ENCODE measurements at places on chromosomes 2 and 18.

DNA sequence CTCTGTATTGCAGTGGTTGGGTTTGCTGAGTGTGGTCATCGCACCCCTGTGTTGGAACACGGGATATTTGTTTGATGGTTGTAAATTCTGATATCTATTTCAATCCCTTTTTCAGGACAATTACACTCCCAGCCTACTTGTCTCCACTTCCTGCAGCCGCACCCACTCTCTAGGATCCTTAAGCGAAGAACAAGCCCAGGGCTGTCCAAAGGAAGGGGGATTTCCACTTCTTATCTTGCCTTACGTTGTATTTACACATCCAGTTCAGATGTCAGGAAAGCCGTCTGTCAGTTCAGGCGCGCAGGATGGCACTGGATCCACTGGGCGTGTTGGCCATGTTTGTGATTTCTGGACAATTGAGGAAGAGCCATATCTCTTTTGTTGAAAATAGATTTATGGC, 834.5 kb upstream of the SALL3 start:
- DNase-seq: no peak

DNA sequence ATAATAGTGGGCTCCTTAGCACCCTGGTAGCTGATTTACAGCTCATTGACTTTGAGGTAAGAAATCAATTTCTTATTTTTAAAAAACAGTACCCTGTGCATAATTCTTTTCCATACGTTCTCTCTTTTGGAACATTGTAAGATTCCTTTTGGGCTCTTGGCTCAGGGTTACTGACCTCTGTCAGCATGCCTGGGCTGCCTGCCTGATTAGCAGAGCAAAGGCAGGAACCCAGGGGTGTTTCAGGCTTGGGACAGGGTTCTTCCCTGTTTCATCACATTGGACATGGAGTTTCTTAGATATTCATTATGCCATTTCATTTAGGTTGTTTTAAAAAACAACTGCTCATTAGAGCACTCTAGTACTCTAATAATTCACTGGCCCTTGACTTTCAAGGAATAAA, 73.8 kb upstream of the ITM2C start:
- no peak for DNase-seq

GRCh38 chr2:153179808-153180207, 298.8 kb downstream of the RPRM start:
- DNase-seq: no peak

DNA sequence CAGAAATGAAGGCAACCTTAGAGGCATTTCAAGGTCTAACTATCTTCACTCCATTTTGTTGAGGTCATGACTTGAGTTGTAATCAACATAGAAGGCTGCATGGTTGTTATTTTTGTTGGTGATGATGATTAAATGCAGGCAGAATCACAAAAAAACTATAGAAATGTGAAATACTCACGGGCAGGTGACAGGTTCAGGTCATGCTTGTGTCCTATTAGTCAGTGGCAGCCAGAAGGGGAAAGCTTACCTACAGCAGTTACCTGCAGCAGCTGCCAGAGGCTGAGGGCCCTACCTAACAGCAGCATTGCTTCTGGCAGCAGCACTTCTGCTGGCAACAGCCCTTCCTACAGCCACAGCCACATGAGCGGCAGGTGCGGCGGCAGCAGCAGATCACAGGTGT, 394 bp downstream of the SCYGR3 start:
- no peak for DNase-seq

- DNase-seq: no peak
These were observed 166.7 kb downstream of the CLIP4 start for GRCh38 chr2:29281916-29282247.

- DNase-seq: no peak
These were observed 61.8 kb downstream of the NEDD4L start for GRCh38 chr18:58105888-58106260.

DNA sequence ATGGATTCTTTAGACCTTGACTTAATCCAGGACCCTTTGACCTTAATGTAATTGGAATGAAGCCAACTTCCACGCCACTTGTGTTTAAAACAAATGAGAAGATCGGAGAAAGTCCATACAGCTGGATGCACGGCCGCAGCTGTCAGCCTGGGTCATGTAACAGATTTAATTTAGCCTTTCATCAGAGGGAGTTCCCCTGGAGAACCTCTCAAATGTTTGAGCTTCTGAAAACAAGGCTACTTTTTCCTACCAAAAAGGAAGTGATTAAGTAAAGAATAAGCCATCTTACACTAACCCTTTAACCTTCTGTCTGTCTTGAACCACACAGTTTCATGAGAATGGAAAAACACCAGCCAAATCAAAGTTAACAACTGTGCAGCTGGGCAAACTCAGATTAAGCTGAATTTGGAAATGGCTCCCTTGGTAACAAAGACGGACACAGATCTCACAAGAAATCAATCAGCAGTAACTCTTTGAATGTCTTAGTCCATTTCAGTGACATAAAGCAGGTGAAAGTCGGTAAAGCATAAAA, 103.6 kb downstream of the DOCK10 start:
- DNase-seq: no peak

DNA sequence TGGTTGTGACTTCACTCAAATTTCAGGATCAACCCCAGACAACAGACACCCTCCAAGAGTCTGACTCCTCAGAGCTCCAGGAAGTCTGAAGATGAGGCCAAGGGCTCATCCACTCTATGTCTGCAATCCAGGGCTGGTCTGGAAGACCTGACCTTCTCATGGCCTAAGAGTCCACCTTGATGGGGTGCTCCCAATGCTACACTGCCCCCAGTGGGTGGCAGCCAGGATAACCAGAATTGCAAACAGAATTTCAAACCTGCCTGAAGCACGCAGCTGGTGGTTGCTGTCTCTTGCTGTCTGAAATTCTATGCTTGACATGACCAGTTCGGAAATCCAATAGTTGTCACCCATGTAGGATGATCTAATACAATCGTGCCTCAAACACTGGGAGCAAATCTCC, 96.0 kb downstream of the UXS1 start:
- peak; percentile 41 for DNase-seq

DNA sequence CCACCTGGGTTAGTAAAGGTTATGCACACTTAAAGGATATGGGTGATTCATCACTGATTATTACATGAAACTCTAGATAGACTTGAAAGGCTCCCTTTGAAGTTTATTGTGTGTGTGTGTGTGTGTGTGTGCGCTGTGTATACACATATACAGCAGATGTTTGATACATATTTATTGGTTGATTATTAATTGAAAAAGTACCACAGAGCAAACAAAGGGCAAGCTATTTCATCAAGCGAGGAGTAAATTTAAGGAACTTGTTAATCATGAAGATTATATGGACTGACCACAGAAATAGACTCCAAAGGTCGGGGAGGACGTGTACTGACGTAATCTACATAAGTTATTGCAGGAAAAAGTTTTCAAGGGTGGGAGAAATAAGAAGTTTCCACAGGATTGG, 617.4 kb upstream of the POU3F3 start:
- no peak for DNase-seq

- DNase-seq: no peak
These were observed 75.2 kb downstream of the FMNL2 start for GRCh38 chr2:152410165-152410597.

- DNase-seq: peak; percentile 19
These were observed 98.6 kb downstream of the IRS1 start for GRCh38 chr2:226701052-226701451.

DNA sequence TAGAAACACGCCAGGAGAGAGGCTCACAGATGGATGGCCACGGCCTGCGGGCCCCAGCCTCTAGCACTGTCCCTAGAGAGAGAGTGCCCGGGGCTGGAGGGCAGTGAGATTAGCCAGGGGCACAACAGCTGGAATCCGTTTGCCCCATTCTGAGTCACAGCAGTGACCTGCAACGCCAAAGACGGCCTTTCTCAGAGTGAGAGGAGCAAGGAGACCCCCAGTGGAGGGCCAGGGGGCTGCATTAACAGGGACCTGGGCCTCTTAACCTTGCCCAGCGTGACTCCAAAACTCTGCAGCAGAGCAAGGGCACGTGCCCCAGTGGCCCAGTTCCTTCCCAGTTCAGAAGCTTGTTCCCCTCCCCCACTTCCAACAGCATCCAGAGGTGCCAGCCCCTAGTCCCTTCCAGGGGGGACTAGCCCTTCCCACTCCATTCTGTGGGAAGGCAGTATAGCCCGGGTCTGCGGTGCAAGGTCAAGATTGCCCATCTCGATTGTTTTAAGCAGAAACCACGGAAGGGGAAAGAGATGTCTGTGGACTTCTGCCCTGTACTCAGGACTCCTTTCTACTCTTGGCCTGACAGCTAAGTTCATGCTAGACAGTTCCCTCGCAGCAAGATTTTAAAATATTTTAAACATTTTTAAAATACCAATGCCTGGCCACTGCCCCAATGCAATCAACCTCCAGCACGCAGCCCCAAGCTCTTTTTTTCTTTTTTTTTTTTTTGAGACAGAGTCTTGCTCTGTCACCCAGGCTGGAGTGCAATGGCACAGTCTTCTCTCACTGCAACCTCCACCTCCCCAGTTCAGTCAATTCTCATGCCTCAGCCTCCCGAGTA, 50.9 kb upstream of the BIN1 start:
- DNase-seq: no peak

DNA sequence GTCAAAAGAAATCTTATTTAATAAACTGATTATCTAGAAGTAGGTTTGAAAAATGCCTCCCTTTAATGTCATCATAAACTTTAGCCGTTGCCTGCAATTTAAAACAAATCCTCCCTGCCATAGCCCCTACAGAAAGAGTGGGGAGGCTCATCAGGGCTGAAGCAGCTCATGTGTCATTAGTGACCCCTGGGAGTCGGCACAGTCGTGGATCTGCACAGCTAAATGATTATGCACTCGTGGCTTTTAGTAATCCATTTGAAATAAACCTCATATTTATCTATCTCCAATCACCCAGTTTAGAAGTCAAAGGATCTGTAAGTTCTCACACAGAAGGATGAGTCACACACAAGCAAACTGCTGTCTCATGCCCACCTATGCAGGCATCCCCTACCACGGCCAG, 277.3 kb downstream of the SS18 start:
- no peak for DNase-seq

- DNase-seq: no peak
These were observed 250.3 kb upstream of the TCF4 start for GRCh38 chr18:55838319-55838718.

- no peak for DNase-seq
These were observed 87.2 kb downstream of the KCTD18 start for GRCh38 chr2:200422532-200423261.

DNA sequence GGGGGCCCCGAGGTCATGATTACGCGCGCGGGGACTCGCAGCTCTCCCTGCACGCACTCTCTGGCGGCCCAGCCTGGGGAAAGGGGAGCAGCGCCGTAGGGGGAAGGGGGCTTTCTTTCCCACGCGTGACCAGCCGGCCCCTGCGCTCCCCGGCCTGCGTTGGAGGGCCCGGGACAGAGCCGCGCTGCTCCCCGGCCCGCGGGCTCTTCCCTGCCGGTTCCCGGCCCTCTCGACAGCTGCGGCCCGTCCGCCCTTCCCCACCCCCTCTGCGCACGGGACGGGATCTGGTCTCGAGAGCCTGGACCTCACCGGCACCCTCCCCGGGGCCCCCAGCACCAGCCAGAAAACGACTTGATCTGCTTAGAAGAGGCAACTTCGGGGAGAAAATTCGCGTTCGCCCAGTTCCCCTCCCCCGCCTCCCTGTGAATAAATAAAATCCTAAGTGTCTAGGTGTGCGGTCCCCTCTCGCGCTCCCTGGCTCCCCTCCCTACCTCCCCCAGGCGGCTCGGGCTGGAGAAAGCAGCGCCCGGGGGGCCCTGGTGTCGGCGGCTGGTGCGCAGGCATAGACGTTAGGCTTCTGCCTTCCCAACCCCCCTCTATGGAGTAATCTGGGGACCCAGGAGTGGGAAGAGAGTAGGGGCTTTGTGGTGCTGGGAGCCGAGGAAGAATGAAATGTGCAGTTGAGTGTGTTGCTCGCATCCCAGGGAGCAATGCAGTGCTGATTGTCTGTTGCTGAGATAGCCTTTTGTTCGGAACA, 803 bp upstream of the FIGN start:
- no peak for DNase-seq

DNA sequence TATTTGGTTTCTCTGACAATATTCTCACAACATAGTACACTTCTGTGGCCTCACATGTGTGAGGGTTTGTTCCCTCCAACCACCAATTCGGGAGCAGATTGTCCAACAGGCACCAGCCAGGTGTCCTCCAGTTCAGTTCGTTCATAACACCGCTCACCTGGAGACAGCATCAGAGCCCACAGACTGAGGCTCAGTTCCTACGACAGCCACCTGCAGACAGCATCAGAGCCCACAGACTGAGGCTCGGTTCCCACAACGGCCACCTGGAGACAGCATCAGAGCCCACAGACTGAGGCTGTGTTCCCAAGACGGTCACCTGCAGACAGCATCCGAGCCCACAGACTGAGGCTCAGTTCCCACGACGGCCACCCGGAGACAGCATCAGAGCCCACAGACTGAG, 58.2 kb upstream of the SNTG2 start:
- DNase-seq: no peak

- no peak for DNase-seq
These were observed 90.5 kb upstream of the ALKAL2 start for GRCh38 chr2:378364-378763.

DNA sequence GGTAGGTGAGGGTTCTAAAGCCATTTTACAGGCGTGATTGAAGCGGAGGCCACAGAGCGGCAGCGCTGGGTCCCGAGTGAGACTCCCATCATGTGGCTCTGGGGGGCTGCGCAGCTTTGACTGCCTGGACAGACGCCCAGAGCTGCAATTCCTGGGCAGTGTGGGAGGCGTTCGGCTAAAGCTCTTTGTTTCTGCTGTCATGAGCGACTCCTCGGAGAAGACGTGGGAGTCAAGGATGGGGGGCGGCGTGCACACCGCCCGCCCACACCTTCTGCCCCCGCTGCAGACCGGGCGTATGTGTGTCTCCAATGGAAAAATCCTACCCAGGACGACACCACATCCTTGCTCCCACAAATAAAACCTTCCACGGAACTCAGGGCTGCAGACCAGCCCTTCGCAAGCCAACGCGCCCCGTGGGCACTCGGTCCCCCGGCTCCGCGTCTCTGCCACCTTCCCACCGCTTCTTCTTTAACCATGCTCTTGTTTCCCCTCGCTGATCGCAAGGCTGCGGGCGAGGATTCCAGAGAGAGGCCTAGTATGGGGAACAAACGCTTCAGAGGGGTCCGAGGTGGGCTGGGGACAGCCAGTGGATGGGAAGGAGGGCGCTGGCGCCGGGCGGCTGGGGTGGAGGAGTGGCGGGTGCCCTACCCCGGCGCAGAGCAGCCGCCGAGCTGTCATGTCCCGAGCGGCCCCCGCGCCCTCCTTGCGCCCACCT, 680 bp upstream of the LBH start:
- no peak for DNase-seq

DNA sequence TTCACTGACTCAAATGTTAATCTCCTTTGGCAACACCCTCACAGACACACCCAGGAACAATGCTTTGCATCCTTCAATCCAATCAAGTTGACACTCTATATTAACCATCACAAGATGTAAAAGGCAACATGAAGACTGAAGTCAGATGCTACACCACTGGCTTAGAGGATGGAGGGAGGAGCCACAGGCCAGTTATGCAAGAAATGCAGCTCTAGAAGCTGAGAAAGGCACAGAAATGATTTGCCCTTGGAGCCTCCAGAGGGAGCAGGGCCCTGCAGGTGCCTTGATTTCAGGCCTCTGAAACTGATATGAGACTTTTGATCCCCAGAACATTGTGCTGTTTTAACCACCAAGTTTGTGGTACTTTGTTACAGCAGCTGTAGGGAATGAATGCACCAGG, 276.3 kb downstream of the KCNS3 start:
- DNase-seq: no peak

Data from stimulated activated naive CD8-positive, alpha-beta T cell treated with anti-CD3 and anti-CD28 coated beads, Interleukin-15, amount 100 ng/mL, for 72 hours (primary cell).